ENCODE measurements at places on chromosomes 11 and 22.

DNA sequence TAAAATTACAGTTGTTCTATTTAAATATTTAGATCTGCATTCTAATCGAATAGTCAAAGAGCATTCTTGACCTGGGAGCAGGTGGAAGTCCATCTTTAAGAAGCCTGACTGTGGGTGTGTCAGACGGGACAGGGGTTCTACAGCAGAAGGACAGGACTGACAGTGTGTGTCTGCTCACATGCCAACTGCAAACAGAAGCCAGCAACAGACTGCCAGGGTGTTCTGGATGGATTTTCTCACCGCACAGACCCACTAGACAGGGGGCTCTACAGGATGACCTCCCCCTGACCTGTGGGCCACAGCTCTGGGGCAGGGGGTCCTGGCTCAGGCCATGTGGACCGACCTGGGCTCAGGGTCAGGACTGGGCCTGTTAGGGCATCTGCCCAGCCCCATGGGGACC is 22.8 kb upstream of the NAP1L4 start:
- no peak for DNase-seq

GRCh38 chr11:112792070-112792469 is 169.2 kb upstream of the NCAM1 start:
- DNase-seq: no peak

DNA sequence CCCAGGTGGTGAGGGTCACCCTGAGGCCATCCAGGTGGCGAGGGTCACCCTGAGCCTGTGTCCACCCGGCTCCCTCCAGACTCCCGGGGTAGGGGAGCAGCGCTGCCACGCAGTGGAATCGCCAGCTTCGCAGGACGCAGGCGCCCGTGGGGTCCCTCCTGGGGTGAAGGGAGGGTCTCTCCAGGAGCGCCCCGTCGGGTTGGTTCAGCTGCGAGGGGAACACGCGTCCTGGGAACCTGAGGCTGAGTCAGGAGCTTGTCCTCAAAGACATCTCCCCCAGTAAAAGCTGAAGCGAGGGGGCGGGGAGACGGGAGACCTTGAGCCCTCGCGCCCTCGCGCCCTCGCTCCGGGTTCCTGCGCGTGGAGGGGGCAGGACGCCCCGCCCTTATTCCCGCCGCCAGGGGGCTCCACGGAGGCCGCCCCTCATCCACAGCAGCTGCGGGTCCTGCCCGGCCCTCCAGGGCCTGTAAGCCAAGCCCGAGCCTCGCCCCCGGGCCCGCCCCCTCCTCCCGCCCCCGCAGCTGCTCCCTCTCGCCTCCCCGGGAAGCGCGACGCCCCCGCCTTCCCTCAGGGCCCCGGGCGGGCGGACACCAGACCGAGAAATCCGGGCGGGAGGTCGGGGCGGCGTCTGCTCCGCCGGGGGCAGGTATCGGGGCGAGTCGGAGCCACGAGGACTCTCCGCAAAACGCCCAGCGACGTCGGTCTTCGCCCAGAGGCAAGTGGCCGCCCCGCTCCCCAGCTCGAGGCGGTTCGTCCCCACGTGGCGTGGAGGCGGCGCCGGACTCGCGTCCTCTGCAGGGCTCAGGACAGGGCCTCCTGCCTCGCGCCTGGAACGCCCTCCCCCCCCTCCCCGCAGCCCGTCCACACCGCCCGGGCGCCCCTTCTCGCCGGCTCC is 22.8 kb downstream of the PIM3 start:
- DNase-seq: no peak

GRCh38 chr22:23215294-23216241 is 35.3 kb downstream of the BCR start:
- no peak for DNase-seq

DNA sequence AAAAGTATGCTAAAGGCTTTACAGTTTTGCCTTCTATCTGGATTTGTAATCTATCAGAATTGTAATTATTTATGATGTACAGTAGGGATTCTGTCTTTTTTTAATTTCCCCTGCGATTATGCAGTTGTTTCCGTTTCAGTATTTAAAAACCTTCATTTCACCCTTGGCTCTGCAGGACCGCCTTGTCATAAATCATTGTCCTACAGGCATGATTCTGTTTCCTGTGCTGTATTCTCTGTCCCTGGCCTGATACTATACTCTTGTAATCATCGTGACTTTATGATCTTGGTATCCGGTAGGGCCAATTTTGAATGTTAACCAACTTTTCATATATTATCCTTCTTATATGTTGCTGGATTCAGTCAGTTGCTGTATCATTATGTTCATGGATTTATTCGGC is 151.7 kb downstream of the ATXN10 start:
- no peak for DNase-seq

- DNase-seq: no peak
These were observed 30.5 kb downstream of the LRRC10B start for GRCh38 chr11:61539006-61539405.

GRCh38 chr22:21952586-21953571 is at the start of gene PPM1F:
Gene PPM1F (minus strand): TSS chr22:21952848. CDS start chr22:21946048, 6,800 bp downstream.
- peak; percentile 92 for DNase-seq

- no peak for DNase-seq
These were observed 27.5 kb downstream of the AMOTL1 start for GRCh38 chr11:94795476-94796189.

DNA sequence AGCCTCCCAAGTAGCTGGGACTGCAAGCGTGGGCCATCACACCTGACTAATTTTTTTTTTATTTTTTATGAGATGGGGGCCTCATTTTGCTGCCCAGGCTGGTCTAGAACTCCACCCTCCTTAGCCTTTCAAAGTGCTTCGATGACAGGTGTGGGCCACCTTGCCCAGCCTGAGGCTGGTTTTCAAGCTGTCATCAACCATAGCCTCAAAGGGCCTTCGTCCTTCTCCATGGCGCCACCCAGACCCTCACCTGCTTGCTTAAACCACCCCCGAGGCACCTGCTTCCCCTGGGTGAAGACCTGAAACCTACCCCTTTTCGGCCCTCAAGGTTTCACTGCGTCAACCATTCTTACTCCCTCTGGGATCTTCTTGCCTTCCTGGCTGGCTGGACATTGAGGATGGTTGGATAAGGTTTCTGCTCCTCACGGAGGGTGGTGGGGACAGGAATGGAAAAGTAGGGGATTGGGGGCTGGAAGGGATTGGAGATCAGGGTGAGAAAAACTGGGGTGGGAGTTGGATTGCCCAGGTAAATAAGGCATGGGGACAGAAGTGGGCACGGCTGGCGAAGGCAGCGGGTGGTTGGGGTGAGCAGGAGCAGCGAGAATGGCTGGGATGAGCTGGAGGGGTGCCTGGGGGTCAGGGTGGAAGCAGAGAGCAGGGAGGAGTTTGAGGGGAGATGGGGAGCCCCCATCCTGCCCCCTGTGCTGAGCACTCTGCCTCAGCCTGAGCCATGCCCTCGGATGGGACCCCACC is 2.8 kb upstream of the ACR start:
- no peak for DNase-seq

DNA sequence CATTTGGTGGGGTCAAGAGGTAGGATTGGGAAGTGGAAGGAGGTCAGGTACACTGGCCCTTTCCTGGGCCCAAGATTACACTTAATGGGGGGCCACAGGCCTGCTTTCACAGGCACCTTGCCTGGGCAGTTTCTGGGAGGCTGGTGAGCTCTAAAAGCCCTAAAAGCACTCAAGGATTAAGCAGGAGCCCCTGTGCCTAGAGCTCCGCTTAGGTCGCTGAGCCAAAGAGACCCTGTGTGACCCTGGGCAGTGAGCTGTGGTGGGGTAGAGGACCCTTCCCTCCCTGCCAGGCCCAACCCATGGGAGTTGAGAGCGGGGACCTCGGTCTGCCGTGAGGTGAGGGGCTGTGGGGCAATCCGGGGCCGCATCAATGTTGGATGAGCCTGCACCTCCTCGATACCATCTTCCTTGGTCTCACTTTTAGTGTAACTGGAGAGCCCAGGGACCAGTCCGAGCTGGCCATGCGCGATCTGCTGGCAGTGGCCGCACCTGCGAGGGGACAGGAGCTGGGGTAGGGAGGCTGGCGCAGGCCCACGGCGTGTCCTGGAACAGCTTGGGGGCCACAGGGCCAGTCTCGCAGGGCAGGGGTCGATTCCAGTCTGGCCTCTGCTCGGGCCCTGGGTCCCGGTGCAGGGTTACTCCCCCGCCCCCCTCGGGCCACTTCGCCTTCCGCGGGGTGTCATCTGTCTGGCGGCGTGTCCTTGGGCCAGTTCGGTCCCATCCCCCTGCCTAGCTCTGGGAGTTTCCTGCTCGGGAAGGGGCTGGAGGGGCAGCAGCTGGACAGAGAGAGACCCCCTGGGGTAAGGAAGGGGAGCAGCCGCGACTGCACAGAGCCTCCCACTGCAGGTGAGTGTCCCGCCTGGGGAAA is 44.3 kb downstream of the EIF3F start:
- no peak for DNase-seq

- DNase-seq: no peak
These were observed 35.8 kb upstream of the PRR5 start for GRCh38 chr22:44666207-44666585.

- DNase-seq: no peak
These were observed 297.0 kb downstream of the CTTN start for GRCh38 chr11:70695086-70695960.

DNA sequence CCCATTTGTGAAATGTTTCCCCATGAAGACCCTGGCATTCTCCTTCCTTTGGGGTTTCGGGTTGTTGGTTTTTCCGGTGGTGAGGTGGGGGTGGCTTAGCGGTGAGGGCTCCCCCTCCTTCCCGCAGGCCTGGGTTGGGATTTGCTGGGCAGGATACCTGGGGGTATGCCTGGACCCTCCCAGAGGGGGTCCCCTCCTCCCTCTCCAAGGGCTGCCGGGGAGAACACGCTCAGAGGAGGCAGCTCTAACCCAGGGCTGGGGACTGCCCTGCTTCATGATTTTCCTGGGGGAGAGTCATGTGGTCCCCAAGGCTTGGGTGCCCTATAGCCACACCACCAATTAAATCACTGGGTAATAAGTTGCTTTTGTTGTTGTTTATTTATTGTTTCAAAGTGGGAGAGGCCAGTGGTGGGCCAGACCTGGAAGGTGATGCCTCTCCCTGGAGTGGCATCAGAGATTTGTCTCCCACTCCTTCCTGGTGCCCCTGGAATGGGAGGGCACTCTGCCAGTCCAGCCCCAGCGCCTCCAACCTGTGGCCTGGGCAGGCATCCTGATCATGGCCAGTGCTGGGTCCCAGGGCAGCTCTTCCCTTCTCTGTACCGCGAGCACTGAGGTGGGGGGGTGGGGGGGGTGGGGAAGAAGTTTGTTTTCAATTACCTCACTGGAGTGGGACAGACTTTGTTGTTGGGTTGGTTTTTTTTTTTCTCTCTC is 1.3 kb upstream of the CLCF1 start:
- no peak for DNase-seq

- peak; percentile 74 for DNase-seq
These were observed at the start of gene FRMD8 for GRCh38 chr11:65386307-65387140. Gene FRMD8 (plus strand): TSS chr11:65386637. CDS start chr11:65387037, 400 bp downstream.

DNA sequence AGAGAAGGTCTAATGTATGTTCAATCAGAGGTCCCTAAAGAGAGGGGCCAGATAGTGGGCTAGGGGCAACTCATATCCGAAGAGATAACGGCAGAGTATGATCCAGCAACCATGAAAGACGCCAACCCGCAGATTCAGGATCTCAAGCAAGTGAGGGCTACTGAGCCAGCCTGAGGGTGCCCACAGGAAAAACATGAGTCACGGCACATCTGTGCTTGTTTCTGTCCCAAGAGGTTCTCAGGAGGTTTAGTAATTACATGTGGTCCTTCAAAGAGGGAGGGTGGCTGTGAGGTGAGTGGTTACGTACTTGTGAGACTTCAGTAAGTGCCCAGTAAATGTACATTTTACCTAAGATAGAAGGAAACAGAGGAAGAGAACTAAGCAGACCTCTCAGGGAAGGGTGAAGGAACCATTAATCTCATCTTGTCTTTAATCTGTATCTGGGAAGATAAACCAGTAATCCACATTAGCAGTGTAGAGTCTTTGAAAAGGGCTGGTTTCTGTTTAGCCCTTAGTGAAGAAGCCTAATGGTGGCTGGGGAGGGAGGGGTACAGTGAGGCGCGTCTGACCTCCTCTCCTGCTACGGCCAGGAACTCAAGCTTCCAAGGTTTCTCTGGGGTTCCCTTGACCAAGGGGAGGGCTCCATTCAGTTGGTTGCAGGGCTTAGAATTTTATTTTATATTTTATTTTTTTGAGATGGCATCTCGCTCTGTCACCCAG is 10.2 kb downstream of the SIRT3 start:
- no peak for DNase-seq

DNA sequence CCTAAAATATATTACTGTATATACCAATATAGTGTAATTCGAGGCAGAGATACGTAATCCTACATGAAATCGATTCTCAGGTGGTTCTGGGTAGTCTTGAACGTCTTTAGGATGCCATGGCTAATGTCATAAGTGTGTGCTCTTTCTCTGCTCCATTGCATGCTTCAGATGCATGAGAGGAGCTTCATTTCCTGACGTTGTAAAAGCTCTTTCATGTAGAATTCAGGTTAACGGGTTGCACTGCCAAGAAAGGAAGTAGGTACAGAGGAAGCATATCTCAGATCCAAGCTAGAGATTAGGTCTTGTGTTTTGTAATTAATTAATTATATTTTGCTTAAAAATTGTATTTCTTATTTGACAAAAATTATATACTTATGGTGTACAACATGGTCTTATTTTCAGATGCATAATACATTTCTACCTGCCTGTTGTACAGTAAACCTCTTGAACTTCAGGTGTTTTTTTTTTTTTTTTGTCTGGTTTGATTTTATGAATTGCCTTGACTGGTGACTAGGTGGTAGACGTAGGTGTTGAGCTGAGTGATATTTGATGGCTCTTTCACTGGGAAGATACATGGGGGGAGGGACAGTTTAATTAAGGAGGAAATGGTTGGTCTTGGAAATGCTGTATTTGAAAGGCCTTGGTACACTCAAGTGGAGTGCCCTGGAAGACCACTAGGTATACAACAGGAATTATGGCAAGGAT is 9.3 kb downstream of the NUP50 start:
- no peak for DNase-seq

DNA sequence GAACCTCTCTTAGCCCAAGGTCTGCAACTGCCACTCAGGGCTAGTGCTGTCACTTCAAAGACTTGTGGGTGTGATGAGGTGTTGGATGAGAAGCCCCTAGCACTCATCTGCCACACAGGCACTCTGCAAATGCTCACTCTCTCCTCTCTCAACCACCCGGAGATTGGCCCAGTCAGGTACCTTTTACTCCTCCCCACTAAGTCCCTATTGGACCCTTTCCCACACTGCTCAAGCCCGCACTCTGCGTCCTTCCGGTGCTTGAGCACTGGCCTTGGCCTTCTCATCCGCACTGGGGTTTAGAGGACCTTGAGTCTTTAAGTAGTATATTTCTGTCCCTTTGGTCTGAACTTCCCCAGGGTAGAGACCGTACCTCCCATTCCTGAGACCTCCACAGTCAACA is 308.0 kb downstream of the NXPE2 start:
- DNase-seq: no peak

- DNase-seq: no peak
These were observed 1.8 kb upstream of the MUC15 start for GRCh38 chr11:26573896-26574295.

- DNase-seq: no peak
These were observed 586.8 kb downstream of the NTM start for GRCh38 chr11:131957201-131957600.

DNA sequence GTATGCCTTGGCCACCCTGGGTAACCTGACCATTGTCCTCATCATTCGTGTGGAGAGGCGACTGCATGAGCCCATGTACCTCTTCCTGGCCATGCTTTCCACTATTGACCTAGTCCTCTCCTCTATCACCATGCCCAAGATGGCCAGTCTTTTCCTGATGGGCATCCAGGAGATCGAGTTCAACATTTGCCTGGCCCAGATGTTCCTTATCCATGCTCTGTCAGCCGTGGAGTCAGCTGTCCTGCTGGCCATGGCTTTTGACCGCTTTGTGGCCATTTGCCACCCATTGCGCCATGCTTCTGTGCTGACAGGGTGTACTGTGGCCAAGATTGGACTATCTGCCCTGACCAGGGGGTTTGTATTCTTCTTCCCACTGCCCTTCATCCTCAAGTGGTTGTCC is 2.7 kb downstream of the OR51D1 start:
- no peak for DNase-seq

GRCh38 chr22:22425356-22425755 is 83.2 kb downstream of the ZNF280B start:
- no peak for DNase-seq

Measured in activated T-helper 1 cell treated with anti-CD3 and anti-CD28 coated beads, Interleukin-2, amount 50 U/mL, for 16 hours (primary cell).